ENCODE measurements at places on chromosomes 11 and 22.

- DNase-seq = no peak
These were observed 24.5 kb upstream of the DLAT start for GRCh38 chr11:112000703-112001102.

GRCh38 chr22:23220485-23221350 lies 40.4 kb downstream of the BCR start:
- DNase-seq = no peak

DNA sequence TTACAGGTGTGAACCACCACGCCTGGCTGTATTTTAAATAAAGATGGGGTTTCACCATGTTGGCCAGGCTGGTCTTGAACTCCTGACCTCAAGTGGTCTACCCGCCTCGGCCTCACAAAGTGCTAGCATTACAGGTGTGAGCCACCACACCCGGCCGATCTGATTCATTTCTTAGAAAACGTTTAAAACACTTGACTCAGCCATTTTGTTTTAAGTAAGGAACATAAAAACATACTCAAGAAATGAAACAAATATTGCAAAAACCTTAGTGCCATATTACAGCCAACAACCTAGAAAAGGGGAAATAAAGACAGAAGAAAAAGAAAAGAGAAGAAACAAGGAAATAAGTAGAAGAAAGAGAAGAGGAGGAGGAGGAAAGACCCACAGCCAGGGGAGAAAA lies 17.4 kb downstream of the LRFN4 start:
- DNase-seq = no peak

DNA sequence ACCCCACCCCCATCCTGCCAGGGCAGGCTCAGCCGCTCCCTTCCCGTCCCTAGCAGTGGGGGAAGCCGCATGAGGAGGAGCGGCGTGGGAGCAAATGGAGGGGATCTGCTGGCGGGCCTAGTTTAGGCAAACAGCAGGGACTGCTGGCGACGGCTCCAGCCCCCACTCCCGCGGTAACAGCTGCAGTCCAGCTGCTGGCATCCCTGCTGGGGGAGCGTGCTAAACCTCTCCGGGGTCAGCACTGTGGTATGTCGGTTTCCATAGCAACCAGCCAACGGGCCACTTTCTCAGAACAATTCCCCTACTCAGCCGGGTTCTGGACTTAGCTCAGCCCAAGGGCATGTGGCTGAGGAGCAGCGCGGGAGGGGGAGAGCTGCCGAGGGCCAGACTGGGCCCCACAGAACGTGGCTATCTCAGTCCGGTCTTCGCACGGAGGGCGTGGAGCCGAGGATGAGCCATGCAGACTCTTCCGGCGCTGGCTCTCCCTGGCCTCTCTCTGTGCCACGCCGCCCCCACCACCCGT lies 98.8 kb downstream of the PKNOX2 start:
- DNase-seq = no peak

DNA sequence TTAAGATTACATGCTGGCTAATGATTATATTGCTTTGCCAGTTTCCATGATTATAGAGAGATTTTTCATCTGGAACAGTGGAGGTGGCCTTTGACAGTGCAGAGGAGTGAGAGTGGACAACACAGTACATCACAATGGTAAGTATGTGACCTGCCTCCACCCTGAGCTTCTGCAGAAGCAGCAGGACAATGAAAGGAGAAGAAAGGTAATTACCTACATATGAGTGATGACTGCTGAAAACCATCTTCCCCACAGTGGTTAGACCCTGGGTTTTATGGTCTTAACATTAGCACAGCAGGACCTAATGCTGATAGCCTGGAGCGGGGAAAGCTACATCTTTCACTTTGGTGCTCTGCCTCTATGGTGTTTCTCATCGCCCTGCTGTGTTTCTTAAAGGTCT lies 454.7 kb upstream of the DDI1 start:
- no peak for DNase-seq

DNA sequence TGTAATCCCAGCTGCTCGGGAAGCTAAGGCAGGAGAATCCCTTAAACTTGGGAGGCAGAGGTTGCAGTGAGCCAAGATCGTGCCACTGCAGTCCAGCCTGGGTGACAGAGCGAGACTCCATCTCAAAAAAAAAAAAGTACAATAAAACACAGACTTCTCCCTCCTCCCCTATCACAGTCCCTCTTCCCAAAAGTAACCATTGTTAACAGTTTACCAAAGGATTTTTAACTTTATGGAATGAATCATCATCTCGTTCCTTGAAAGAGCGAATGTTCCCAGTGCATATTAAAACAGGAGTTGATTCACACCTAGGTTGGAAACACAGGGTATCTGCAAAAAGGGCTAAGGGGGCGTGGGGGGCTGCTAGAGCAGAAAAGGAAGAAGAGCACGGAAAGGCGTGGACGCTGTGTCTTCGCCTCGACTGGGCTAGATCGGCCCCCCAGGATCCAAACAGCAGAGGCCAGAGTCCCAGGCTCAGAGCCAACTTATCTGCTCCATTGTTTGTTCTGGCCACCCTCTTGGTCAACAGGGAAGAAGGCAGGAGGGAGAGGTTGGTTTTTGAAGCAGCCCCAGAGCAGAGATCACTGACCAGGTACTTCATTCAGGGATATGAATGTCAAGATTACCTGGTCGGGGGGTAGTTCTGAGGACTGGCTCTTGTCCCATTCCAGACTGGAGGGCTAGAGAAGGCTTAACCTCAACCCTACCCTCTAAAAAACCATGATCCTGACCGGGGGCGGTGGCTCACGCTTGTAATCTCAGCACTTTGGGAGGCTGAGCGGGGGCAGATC lies 2.1 kb upstream of the AHNAK start:
- no peak for DNase-seq

- DNase-seq = no peak
These were observed 781 bp downstream of the ANO9 start for GRCh38 chr11:441043-441417.

DNA sequence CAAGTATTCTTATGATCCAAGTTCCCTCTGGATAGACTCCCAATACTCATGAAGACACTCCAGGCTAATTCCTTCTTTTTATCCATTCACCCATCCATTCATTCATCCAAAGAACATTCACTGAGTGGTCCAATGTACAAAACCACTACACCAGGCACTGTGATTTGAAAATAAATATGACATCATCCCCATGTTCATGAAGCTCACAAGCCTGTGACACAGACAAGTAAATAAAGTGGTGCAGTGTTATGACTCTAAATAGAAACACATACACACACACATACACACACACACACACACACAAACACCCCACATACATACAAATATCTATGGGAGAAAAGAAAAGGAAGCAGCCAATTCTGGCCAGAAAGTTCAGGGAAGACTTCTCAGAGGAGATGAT lies 35.5 kb downstream of the MTMR2 start:
- no peak for DNase-seq

- DNase-seq = no peak
These were observed 346.8 kb upstream of the NARS2 start for GRCh38 chr11:78921509-78921908.

DNA sequence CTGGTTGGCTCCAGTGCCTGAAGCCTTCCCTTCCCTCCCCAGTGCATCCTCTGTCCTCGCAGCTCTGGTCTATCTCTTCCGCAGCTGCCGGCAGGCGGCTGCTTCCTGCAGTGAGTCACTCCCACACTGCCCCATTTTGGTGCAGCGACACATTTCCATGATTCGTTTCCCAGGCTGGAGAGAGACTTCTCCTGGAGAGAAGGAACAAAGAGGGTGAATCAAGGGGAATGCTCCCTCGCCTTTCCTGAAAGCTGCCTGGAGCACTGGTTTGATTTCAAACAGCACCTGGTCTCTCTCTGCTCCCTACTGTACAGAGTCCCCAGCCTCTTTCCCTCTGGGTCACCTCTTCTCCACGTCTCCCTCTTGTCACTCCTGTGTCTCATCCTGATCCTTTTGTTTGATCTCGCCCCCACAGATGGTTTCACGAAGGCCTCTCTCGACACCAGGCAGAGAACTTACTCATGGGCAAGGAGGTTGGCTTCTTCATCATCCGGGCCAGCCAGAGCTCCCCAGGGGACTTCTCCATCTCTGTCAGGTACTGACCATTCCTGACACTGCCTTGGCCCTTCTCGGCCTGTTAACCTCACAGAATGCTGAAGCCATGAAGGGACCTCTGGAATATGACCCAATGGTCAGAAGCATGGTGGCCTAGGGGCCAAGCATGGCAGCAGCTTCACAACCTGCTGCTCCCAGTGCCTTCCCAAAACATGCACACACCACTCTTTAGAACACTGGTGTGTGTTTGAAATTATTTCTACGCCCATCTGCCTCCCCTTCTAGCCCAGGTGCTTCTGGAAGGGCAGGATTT lies at the start of gene TMA7B:
Gene TMA7B, plus strand, starts transcription at position 758 of the 808 bp plus-strand sequence. CDS start 3,978 bp downstream, outside the sequence.
- peak; percentile 8 for DNase-seq

GRCh38 chr11:44270403-44271273 lies 39.3 kb downstream of the ALX4 start:
- no peak for DNase-seq

GRCh38 chr22:22086501-22087158 lies 104.0 kb upstream of the TOP3B start:
- no peak for DNase-seq

- DNase-seq = no peak
These were observed 150.6 kb downstream of the CEP164 start for GRCh38 chr11:117478126-117478860.

- DNase-seq = no peak
These were observed 45.0 kb downstream of the TEAD1 start for GRCh38 chr11:12719221-12719620.

- DNase-seq = no peak
These were observed 59.0 kb upstream of the PDE3B start for GRCh38 chr11:14584595-14584994.

GRCh38 chr22:22823131-22823810 lies 64.3 kb upstream of the IGLL5 start:
- DNase-seq = no peak

- no peak for DNase-seq
These were observed 25.2 kb upstream of the BMAL1 start for GRCh38 chr11:13252438-13252837.

DNA sequence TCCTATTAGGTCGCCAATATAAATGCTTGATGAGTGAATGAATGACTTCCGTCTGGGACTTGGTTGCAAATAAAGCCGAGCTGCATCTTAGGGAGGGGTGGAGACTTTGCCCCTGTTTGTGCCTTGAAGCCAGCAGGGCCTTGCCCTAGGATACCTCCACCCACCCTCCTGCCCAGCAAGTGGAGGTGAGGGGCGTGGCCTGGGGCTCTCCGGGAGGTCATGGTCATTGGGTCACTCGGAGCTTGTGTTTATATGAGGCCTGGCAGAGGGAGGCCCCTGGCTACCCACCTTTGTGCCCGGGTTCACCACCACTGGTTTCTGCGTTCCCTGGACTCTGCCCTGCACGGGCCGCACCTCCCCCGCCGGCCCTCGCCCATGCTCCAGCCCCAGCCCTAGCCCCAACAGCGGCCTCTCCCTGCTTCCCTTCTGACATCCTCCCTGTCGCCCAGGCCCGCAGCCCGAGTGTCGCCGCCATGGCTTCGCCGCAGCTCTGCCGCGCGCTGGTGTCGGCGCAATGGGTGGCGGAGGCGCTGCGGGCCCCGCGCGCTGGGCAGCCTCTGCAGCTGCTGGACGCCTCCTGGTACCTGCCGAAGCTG lies 4.3 kb downstream of the MPST start:
- no peak for DNase-seq

- DNase-seq = no peak
These were observed 36.6 kb upstream of the VPREB1 start for GRCh38 chr22:22207845-22208564.

DNA sequence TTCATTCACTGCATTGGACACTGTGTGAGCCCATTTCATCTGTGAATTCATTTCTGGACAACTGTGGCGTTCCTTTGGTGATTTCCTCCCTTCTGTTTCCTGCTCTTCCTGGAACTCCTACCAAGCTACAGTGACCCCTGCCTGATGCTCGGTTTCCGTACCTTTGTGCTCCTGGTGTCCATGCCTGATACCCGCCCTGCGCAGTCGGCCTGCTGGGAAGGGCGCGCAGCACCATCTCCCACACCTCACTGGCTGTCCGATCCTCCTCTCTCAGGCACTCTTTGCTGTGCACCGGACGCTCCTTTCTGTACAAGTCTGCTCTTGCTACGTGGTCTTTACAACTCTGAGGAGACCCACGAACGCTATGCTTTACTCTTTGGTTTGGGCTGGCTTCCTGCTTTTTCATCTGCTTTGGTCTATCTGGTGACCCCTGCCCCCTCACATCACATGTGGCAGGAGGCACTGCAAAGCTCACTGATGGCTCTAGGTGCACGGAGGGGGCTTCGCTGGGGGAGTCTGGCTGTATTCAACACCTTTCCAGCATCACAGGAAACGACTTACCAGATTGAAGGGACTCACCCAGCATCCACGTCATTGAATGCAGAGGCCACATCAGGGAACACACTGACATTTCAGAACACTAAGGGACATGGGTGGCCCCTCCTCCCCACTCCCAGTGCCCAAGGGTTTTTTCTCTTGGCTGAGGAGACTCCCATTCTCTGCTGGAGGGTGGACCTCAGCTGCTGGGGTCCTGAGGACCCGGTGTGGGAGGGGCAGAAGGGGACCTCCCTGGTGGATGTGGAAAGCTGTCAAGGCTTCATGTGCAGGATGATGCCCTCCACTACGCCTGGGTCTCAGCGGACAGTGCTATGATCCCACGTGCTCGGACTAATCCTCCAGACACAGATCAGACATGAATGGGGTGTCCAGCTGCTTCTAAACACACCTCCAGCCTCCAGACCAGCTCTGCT lies 27.0 kb upstream of the MOB2 start:
- no peak for DNase-seq

DNA sequence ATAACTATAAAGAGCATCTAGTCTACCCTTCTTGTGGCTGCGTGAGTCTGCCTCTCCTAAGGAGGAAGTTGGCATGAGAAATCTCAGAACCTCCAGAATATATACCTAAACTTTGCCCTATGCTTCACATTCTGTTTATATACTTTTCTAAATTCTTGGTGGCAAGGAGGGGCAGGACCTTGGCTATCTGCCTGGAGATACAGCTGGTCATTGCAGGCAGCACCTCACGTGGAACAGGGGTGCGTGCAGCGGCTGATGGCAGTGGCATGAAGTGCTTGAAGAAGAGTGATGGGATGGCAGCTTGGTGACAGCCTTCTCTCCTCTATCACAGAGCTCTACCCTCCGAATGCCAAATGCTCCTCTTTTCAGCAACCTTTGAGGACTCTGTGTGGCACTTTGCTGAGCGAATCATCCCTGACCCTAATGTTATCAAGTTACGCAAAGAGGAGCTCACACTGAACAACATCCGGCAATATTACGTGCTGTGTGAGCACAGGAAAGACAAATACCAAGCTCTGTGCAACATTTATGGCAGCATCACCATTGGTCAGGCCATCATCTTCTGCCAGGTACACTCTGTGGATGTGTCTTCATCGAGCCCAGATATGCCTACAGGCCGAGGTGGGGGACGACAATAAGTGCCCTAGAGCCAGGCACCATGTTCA lies 12.5 kb downstream of the DDX25 start:
- no peak for DNase-seq

DNA sequence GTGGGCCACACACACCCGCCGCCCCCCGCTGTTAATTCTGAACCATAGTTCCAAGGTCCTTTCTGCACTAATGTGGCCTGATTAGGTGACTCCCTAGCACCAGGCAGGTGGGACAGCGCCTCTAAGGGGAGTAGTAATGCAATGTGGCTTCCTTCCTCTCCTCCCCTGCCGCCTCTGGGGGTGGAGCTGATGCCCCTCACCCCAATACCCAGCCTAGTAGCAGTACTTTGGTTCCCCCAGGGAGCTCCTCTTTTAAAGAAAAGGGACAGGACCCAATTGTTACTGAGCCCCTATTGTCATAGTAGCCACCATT lies 14.4 kb downstream of the RTN4RL2 start:
- no peak for DNase-seq
